HTR-8/SVneo (cell line): ENCODE measurements at places on chromosomes 2 and 18.

DNA sequence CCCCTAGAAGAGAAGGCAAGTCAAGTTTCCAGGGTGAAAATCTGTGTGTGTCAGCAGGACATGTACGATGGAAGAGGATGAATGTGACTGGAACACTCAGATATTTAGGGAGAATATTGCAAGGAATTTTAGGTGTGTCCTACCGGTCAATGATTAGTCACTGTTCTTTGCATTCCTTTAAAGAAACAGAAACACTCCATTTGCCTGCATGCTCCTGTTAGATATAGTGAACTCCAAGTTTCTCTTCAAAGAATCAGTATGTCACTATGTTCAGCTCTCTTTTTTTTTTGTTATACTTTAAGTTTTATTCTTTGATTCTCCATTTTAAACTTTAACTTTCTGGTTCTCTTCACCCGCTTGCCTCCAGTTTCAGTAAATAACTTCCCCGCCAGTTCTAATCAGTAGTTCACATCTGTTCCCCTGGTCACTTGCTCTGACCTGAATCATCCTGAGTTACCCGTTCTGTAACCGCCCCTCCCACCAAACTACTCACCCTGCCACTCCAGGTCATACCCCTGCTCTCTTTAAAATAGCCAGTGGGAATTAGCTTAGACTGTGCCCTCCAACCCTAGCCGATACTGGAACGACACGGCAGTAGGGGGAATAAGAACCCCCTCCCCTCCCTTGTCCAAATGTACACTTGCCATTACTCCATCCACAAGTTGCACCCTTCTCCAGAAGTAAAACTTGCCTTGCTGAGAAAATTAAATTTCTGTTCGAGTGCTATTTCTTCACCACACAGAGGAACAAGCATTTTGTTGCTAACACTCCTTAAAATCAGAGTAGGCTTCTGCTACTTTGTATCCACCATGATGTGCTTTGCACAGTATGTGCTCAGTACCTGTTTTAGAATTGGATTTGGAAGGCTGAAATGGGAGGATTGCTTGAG, 268.4 kb downstream of the METTL4 start:
- DNase-seq, result peak; percentile 39

DNA sequence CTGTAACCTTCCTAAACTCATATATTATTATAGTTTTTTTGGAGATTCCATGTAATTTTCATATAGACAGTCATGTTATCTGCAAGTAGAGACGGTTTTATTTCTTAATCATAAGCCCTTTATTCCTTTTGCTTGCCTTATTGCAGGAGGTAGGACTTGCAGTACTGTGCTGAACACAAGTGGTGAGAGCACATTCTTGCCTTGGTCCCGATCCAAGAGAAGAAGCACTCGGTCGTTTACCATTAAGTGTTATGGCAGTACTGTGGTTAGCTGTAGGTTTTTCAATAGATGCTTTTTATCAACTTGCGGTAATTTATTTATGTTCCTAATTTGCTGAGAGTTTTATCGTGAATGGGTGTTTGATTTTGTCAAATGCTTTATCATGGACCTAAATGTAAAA, 305.7 kb downstream of the DYSF start:
- DNase-seq, result no peak

DNA sequence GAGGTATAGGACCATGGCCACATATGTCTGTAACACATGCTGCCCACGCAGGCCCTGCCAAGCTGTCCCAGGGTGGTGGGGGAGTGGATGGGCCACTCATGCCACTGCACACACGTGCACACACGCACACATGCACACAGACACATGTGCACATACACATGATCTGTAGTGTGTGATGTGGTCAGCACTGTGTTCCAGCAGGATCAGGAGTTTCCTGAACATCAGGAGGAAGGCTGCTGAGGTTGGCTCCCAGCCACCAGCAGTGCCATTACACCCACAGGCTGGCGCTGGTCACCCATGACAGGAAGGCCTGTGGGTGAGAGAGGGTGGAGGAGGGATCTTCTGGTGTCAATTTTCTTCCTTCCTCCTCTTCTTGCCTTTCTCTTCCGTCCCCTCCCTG, 44.7 kb downstream of the POMC start:
- DNase-seq, result no peak

- no peak for DNase-seq
Measured at GRCh38 chr2:26740890-26741302, 23.2 kb upstream of the SLC35F6 start.

DNA sequence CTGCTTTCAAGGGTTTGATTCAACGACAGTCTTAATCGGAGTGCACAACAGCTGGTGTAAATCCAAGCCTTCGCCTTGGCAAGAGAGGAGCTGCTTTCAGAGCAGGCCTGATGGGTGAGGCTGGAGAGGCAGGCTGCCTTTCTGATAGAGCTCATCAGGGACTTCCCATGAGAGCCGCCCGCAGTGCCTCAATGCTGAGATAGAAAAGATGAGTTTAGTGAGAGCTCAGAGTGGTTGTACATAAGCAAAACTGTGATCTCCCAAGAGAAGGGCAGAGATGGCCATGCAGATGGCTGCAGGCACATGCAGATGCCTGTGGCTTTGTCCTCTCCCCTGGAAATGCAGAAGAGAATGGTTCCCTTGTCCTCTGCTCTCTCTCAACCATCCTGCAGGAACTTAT, 122.1 kb downstream of the ARL4C start:
- no peak for DNase-seq

DNA sequence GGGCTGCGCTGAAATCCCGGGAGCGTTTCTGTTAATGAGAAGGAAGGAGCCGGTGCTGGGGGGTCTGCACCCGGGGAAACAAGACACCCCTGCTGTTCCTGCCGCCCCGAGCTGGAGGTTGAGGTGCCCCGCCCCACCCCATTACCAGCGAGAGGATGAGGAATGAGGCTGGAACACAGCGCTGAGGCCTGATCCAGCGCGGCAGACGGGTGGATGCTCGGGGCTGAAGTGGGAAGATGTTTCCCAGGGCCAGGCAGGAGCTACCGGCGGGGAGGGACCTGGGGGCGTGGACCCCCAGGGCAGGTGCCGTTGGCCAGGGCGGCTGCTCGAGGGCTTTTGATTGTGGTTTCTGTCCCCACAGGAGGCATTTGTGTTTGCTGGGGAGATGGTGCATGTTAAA, 134.3 kb upstream of the CTDP1 start:
- no peak for DNase-seq

GRCh38 chr2:47323009-47323821, 79.7 kb upstream of the MSH2 start:
- DNase-seq, result peak; percentile 87

- no peak for DNase-seq
Measured at GRCh38 chr2:88855620-88856408, 164.3 kb downstream of the RPIA start.

DNA sequence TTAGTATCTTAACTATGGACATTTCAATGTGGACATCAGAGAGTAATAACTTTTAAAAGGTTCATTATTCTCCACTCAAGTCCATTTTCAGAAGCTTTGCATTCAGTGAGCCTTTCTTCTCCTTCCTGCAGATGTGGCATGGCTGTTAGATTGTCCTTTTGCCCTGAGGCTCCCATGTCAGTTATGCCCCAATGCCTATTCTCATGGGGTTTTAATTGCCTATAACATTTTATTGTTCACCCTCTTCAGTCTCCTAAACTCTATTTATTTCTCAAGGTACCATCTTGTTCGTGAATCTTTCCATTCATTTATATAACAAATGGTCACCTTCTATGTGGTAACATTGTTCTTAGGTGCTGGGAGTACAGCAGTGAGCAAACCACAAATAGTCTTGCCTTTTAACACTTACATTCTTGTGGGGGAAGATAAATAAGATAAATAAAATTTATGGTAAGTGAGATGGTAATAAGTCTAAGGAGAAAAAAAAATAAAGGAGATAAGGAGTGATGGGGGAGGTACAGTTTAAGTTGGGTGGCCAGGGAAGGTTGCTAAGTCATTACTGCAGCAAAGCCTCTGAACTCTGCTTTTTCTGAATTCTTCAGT, 277.9 kb upstream of the SIX3 start:
- no peak for DNase-seq

- no peak for DNase-seq
Measured at GRCh38 chr18:31042084-31042405, 497 bp downstream of the DSC3 start.

GRCh38 chr2:26448651-26449050, 29.3 kb downstream of the OTOF start:
- no peak for DNase-seq

GRCh38 chr2:43676322-43677050, at the start of gene C1GALT1C1L:
TSS of gene C1GALT1C1L (minus strand) at chr2:43676429. CDS start at chr2:43676322, 107 bp downstream.
- DNase-seq, result peak; percentile 12

- no peak for DNase-seq
Measured at GRCh38 chr18:58896268-58896667, 31.6 kb downstream of the ZNF532 start.

GRCh38 chr2:11919953-11920352, 173.5 kb downstream of the LPIN1 start:
- no peak for DNase-seq

- DNase-seq, result no peak
Measured at GRCh38 chr2:174573621-174574081, 24.0 kb downstream of the WIPF1 start.

GRCh38 chr2:30332791-30333453, 101.6 kb downstream of the LBH start:
- no peak for DNase-seq

GRCh38 chr18:26312199-26312598, 86.0 kb downstream of the TAF4B start:
- DNase-seq, result no peak

GRCh38 chr2:118050386-118050785, 36.5 kb upstream of the CCDC93 start:
- no peak for DNase-seq

DNA sequence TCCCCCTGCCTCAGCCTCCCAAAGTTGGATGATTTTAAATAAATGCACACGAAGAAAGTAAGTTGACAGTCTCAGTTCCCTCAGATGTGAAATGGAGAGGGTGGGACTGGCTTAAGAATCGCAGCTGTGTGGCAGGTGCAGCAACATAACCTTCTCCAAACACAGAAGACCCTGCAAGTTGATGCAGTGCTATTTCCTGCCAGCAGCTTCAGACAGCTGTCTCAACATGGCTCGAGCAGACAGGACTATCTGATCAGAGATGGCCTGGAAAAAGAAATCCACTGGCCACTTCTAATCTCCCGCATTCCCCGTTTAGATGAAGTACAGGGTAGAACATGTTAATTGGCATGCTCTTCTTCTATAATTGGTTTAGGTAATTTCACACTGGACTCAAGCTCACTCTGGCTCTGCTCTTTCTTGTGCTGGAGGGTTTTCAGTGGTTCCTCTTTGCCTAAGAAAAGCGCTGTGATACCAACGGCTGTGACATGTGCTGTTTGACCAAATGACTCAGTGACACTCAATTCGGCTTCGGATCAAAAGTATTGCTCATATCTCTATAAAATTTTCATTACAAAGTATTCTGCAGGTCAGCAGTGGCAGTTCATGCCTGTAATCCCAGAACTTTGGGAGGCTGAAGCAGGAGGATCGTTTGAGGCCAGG, 40.2 kb downstream of the MYOM1 start:
- DNase-seq, result no peak

- DNase-seq, result no peak
Measured at GRCh38 chr2:18611604-18612003, 22.2 kb upstream of the NT5C1B start.

GRCh38 chr2:215105607-215106354, 32.6 kb downstream of the ABCA12 start:
- peak; percentile 8 for DNase-seq

GRCh38 chr2:72920318-72921087, 3.2 kb downstream of the EMX1 start:
- no peak for DNase-seq
